ENCODE measurements at places on chromosomes 11 and 22. TPM values are rescaled to one million over a fixed set of nuclear protein-coding genes. Genes with fewer than 3 reads are reported as not detected.
A peak's percentile ranks its signal among the peaks of the same experiment; 100 is the strongest.

The PIWIL4 gene
- 1.9 TPM for total RNA-seq

DNA sequence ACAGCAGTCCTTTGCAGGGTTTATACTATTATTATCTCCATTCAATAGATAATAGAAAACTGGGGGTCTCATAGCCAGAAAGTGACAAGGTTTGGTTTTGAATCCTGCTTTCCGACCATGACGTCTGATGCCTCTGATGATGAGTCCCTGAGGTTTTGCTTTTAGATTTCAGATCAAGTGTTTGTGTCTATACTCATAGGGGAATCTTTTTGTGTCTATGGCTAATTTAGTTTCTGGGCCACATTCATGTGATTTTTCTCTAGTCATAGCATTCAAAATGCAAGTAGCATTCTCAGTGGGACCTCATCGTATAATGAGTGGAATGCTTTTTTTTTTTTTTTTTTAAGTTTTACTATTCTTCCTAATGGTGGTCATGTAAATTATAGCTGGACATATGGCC, 72.9 kb downstream of the TNRC6B start:
- H3K27ac ChIP-seq, result no peak overlapping the region
- no peak overlapping the region for H3K4me3 ChIP-seq
- DNase-seq, result no peak
- no peaks in the 10 kb centered on the region for H3K27me3 ChIP-seq
- no peaks in the 10 kb centered on the region for H3K36me3 ChIP-seq
- H3K4me1 ChIP-seq, result peaks cover 2% of the 10 kb centered on the region

DNA sequence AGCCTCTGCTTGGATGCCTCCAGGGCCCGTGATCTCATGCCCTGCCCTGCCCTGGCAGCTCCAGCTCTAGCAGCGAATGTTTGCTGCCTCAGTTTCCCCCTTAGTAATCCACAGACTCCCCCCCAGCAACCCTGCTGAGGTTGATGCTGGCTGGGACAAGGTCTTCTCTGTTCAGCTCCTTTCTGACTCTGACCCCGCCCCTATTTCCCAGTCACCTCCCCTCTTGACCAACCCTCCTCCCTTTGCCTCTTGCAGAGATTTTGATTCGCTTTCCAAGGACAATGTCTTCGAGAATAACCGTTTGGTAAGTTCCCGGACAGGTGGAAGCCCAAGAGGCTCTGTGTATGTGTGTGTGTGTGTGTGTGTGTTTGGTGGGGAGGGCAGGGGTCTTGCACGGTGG, 5.6 kb downstream of the MICALL1 start:
- no peak overlapping the region for H3K4me3 ChIP-seq
- peaks cover 6% of the 10 kb centered on the region for H3K4me1 ChIP-seq
- H3K27ac ChIP-seq, result no peak overlapping the region
- DNase-seq, result no peak

The CENPM gene
- not detected for total RNA-seq

GRCh38 chr22:19941365-19942082, at the start of the genes COMT and TXNRD2:
Gene COMT, plus strand, starts transcription at chr22:19941772. Its CDS starts 20,755 bp downstream, at chr22:19962527.
Gene TXNRD2, minus strand, starts transcription at chr22:19941818. Its CDS starts 15 bp downstream, at chr22:19941803.
- H3K27me3 ChIP-seq, result no peaks in the 10 kb centered on the region
- H3K4me1 ChIP-seq, result peaks cover 16% of the 10 kb centered on the region
- peak within 1 kb of the TSS; percentile 97 for H3K27ac ChIP-seq
- no peaks in the 10 kb centered on the region for H3K36me3 ChIP-seq
- peak within 1 kb of the TSS; percentile 75 for H3K4me3 ChIP-seq

DNA sequence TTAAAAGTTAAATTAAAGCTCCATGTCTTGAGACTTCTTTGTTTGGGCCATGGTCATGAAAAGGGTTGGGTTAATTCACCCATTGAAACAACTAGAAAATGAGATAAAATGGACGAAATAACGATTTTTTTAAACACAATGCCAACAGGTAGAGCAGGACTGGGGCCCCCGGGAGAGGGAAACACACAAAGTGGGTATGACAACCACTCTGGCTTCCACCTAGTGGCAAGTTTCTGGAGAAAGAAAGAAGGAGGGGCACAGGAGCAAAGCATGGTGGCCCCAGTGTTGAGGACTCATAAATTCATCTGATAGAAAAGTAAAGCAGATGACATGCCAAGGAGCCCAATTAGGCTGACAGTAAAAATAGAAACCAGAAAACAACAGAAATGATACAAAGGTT, 68.4 kb downstream of the MYEOV start:
- no peaks in the 10 kb centered on the region for H3K27me3 ChIP-seq
- H3K4me3 ChIP-seq, result no peak overlapping the region
- no peaks in the 10 kb centered on the region for H3K4me1 ChIP-seq
- H3K36me3 ChIP-seq, result no peaks in the 10 kb centered on the region

DNA sequence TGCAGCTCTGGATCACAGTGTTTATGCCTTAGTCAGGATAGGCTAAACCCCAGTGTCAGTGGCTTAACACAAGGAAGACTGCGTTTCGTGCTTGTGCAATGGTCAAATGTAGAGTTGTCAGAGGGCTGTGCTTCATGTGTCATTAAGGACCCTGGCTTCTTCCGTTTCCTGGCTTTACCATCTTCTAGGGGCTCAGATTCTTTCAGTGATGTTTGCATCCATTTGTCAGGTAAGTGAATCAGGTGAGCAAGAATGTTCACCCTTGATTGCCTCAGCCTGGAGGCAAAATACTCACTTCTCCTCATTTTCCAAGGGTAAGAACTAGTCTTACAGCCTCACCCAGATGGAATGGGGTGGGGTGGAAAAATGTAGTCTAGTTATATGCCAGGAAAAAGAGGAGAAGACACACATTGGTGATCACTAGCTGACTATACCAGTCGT, 20.5 kb upstream of the AMOTL1 start:
- H3K4me3 ChIP-seq, result no peak overlapping the region
- H3K27me3 ChIP-seq, result no peaks in the 10 kb centered on the region
- DNase-seq, result no peak
- no peaks in the 10 kb centered on the region for H3K4me1 ChIP-seq
- no peak overlapping the region for H3K27ac ChIP-seq
- H3K36me3 ChIP-seq, result no peaks in the 10 kb centered on the region

The WNT7B gene
- total RNA-seq, result 0.51 TPM

The CADM1 gene
- 15.7 TPM for total RNA-seq

The C11orf97 gene
- total RNA-seq, result 0.37 TPM

The KDM4E gene
- not detected for total RNA-seq

GRCh38 chr22:50222508-50222907, 21.7 kb downstream of the SELENOO start:
- no peaks in the 10 kb centered on the region for H3K36me3 ChIP-seq
- no peak for DNase-seq
- peaks cover 4% of the 10 kb centered on the region for H3K4me1 ChIP-seq
- no peak overlapping the region for H3K27ac ChIP-seq
- H3K4me3 ChIP-seq, result no peak overlapping the region

The IGLL5 gene
- total RNA-seq, result 1.3 TPM

- H3K27ac ChIP-seq, result no peak overlapping the region
- H3K27me3 ChIP-seq, result no peaks in the 10 kb centered on the region
- no peaks in the 10 kb centered on the region for H3K36me3 ChIP-seq
- H3K4me1 ChIP-seq, result peaks cover 4% of the 10 kb centered on the region
Observed at GRCh38 chr11:115500547-115501501, 3.4 kb downstream of the CADM1 start.

DNA sequence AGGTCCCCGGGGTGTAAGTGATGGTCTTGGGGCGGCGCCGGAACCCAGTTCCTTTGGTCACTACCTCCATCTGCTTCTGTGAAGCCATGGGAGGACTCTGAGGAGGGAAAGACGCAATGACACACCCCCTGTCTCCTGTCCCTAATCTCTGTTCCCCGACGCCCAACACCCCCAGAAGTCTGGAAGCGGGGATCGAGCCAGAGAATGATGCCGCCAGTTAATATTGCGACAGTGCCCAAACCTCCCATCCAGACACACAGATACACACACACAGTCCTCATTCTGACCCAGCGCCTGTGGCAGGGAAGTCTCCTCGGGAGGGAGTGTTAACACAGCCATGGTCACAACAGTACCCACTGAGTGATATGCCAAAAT, 352 bp downstream of the C22orf23 start:
- H3K4me1 ChIP-seq, result peaks cover 7% of the 10 kb centered on the region
- peak; percentile 43 for DNase-seq
- H3K27me3 ChIP-seq, result no peaks in the 10 kb centered on the region
- no peak overlapping the region for H3K27ac ChIP-seq

The KDM4D gene
- total RNA-seq, result 1.0 TPM

- no peak overlapping the region for H3K4me3 ChIP-seq
- H3K27me3 ChIP-seq, result no peaks in the 10 kb centered on the region
- H3K36me3 ChIP-seq, result no peaks in the 10 kb centered on the region
- DNase-seq, result no peak
- peak overlapping the region; percentile 69 for H3K27ac ChIP-seq
Observed at GRCh38 chr11:120545813-120546212, 34.3 kb downstream of the GRIK4 start.

DNA sequence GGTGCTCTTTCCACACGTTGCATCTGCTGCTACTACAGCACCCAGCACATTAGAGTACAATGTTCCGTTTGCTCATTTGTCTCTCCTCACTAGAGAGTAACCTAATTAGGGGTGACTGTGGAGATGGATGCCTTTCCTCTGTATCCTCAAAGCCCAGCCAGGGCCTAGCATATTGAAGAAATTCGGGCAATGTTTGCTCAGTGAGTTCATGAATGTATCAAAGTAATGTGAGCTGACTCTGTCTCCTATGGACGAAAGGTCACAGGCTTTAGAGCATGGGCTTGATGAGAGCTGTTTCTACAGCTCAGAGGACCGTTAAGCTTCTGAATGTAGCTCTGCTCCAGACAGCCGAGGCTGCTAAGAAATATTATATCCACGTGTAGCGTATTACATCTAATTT, 67.5 kb downstream of the C11orf58 start:
- no peaks in the 10 kb centered on the region for H3K36me3 ChIP-seq
- H3K27ac ChIP-seq, result no peak overlapping the region
- H3K4me1 ChIP-seq, result peaks cover 5% of the 10 kb centered on the region
- H3K27me3 ChIP-seq, result no peaks in the 10 kb centered on the region
- H3K4me3 ChIP-seq, result no peak overlapping the region
